ENCODE measurements at places on chromosomes 12 and 14. TPM values are rescaled to one million over a fixed set of nuclear protein-coding genes. Genes with fewer than 3 reads are reported as not detected.

BATF gene
- not detected for total RNA-seq

TRHDE gene
- total RNA-seq: 16.8 TPM

E2F7 gene
- 10.3 TPM for total RNA-seq

ANHX gene
- total RNA-seq: not detected

VEZT gene
- total RNA-seq: 45.6 TPM

GUCY2C gene
- not detected for total RNA-seq

CPM gene
- total RNA-seq: 5.2 TPM

CDCA3 gene
- total RNA-seq: 12.0 TPM

AICDA gene
- total RNA-seq: not detected
